Cortex of kidney (tissue), 1 donor: ENCODE measurements at places on chromosomes 2 and 18.

- no peak for DNase-seq
These were observed 59.0 kb upstream of the ZBTB7C start for GRCh38 chr18:48468151-48468550.

DNA sequence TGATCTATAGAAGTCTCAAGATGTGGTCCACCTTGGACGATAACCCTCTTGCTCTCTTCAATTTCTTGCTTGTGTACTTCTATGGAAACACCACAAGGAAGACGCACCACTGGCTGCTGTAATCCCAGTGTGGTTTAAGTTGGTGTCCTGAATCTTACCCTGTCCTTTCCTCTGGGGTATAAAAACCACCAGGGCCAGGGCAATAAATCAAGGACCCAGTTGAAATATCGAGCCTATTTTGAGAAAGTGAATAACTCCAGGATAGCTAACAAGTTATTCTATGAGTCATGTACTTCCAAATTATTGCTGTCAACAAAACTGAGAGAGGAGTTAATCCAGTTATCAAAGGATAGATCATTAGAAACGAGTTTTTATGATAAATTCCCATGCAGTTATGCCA is 137.0 kb downstream of the RND3 start:
- DNase-seq, result no peak

- DNase-seq, result no peak
These were observed 110.2 kb downstream of the MDH1 start for GRCh38 chr2:63698786-63699548.

- no peak for DNase-seq
These were observed 218.3 kb upstream of the SMAD7 start for GRCh38 chr18:49169037-49169521.

DNA sequence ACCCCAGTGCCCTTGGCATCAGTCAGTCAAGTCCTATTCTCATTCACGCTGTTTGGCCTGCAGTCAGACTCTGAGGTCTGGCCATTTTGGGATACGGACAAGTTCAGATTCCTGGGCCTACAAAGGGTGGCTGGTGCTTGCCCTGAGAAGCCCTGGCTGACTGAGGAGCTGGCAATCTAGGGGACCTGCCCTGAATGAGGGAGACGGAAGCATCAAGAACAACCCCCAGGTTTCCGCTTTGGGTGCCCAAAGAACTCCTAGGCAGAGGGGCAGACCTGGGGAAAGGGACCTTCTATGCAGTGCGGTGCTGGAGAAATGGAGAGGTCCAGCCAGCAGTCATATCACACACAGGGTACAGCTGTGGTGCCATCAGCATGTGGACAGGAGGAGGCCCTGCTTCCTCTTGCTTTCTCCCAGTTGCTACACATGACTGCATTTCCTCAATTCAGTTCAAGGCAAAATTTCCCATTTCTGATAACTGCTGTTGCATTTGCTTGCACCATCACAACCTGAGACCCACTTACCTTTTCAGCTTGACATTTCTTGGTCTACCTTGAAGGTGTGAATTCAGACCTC is 70.9 kb upstream of the LGALSL start:
- DNase-seq, result no peak

DNA sequence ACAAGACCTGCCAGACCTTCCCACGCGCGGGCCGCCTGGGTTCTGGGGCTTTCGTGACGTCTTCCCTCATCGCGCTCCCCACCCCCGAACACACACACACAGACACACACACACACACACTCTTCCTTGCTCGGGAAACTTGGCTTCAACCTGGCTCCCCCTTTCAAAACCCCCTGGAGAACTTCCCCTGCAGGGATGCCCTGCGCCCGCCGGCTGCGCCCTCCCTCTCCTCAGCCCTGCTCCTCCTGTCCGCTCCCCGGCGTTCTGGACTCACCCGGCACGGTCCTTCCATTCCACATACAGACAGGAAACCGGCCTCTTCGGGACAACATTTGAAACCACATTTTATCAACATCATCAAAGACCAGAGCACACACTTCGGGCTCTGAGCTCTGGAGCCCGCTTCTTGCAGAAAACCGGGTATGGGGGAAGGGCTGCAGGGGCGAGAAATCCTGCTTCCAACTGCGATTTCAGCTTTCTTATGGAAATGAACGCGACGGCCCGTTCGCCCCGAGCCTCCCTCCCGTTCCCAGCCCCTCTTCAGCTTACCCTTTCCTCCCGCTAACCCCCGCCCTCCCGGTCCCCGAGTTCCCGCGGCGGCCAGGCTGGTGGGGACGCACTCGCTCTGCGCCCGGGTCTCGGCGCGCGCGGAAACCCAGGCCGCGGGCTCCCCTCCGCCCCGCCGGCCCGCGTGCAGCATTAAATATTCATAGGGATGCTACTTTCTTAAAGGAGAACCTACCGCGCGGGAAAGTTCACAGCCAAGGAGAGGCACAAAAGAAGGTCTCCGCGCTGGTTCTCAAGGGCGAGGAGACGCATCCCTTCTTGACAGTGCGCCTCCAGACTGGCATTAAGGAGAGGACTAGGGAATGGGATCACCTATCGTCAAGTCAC is 18.3 kb downstream of the POU3F3 start:
- DNase-seq, result no peak

DNA sequence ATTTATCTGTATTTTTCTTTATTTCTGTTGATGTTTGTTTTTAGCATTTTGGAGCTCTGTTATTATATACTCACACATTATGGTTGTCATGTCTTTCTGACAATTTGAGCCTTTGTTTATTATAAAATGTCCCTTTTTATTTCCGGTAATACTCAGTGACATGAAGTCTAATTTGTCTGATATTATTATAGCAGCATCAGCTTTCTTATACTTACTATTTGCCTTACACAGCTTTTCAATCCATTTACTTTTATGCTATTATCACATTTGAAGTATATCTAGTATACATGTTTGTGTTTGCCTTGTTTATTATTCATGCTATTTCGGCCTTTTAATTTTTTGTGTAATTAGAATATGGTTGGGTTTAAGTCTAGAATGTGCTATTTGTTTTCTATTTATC is 430.6 kb upstream of the FANCL start:
- no peak for DNase-seq

DNA sequence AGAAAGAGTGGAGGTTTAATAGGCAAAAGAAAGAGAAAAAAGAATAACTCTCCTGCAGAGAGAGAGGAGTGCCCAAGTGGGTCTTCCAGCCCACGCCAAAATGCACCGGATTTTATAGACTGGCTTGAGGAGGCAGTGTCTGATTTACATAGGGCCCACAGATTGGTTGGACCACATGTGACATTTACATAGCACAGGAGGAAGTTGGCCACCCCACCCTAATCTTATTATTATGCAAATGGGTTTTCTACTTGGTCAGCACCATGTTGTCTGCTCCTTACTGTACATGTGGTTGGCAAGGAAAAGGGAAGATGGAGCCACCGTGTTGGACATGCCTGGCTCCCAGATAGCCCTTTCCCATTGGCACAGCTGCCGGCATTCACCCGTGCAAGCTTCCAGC is 56.8 kb downstream of the SP110 start:
- no peak for DNase-seq
